ENCODE measurements at places on chromosomes 4 and X.

DNA sequence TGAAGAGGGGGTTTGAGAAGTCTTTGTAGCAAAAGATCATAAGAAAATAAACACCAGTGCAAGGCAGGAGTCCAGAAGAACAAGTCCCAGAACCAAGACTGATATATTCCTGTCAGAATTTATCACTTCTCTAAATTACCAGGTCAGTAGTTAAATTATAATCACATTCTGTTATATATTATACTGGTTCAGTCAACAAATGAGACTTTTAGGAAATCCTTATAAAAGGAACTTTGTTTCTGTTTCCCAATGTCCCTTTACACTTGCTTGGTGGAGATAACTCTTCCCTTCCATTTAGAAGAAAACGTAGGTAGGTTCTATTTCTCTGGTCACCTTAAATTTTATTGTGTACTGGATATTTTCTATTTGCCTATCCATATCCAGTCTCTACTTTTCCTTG lies 21.1 kb downstream of the GBA3 start:
- no peak for DNase-seq

GRCh38 chr4:155666344-155667221 lies at the start of gene GUCY1A1:
TSS of gene GUCY1A1 (plus strand) at chr4:155666848. CDS start at chr4:155696868, 30,020 bp downstream.
- no peak for DNase-seq

DNA sequence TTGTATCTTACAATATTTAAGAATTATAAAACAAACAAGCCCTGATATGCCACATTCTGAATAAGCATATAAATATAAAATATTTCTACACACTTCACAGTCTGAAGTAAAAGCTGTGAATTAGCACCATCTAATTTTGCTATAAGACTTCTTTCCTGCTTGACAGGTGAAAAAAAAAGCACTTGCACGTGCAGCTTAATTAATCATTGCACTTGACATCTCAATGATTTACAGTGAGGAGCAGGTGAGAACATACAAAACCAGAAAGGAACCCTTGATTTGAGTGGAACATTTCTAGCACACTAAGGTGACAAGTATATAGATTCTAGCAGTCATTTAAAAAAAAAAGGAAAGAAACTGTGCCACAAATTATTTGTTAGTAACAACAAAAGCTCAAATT lies 47.9 kb downstream of the CHIC2 start:
- no peak for DNase-seq

GRCh38 chr4:40937140-40937725 lies 187.5 kb downstream of the NSUN7 start:
- no peak for DNase-seq

- no peak for DNase-seq
Measured at GRCh38 chr4:98692411-98692810, 34.0 kb upstream of the TSPAN5 start.

DNA sequence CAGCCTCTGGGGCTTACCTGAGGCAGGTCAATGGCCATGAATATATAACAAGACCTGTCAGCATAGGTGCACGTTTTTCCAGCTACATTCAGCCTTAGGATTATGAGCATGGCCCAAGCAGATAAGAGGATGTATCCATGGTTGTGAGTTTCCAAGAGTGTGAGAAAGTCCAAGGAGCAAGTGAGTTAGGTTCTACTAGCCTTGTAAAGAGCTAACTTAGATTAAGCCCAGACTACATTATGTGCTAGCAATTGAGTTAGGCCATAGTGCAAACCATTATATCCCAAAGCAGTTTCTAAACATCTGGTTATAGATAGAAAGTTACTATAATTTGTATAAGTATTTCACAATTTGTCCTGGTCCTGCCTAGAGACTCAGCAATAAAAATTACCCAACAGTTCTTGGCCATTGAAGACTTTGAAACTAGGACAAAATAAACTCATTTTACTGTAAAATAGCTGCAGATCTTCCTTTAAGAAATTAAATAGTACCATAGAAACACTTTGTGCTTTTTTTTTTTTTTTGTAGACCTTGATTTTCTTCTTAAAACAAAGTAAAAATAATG lies 312.0 kb downstream of the CAMK2D start:
- no peak for DNase-seq

- DNase-seq: no peak
Measured at GRCh38 chr4:172813359-172813923, 355.2 kb upstream of the GALNT7 start.

GRCh38 chr4:1656986-1657385 lies 27.1 kb downstream of the FAM53A start:
- DNase-seq: no peak

- DNase-seq: no peak
Measured at GRCh38 chr4:126733301-126733700, 899.5 kb upstream of the INTU start.
